ENCODE measurements at places on chromosomes 16 and 17.

DNA sequence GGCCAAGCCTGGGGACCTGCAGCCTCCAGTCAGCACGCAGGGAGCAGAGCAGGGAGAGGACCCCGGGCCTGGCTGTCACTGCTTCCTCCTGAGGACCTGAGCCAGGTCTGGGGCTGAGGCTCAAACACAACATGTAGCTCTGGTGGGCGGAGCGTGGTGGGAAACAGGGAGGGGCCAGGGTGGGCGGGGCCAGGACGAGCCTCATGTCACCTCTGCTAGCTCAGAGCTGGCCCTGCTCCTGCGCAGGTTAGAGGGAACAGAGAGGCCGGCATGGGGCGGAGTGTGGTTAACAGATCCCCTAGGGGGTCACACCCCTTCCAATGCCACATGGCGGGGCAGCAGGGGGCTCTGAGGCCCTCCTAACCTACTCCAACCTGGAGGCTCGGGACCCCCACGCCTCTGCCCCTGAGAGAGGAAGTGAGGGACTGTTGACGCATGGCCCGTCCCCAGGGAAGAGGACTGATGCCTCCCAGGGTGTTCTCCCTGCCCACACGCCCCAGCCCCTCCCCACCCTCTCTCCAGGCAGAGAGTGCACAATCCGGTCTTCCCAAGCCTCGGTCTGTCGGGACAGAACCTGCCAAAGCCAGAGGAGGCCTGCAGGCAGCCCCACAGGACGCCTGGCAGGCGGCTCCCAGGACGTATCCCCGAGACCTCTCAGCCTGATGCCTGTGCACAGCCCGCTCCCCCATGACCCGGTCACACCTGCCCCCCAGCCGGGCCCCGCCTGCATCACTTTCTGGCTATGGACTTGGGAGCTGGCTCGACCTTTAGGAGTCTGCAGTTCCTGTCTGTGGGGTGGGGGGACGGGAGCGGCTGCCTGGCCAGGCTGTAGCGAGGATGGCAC, 15.2 kb downstream of the PIEZO1 start:
- H3K4me3 ChIP-seq: peak overlapping the region; percentile 18
- H3K36me3 ChIP-seq: peaks cover 14% of the 10 kb centered on the region
- no peaks in the 10 kb centered on the region for H3K27me3 ChIP-seq
- peak; percentile 59 for DNase-seq
- H3K4me1 ChIP-seq: peaks cover 89% of the 10 kb centered on the region

DNA sequence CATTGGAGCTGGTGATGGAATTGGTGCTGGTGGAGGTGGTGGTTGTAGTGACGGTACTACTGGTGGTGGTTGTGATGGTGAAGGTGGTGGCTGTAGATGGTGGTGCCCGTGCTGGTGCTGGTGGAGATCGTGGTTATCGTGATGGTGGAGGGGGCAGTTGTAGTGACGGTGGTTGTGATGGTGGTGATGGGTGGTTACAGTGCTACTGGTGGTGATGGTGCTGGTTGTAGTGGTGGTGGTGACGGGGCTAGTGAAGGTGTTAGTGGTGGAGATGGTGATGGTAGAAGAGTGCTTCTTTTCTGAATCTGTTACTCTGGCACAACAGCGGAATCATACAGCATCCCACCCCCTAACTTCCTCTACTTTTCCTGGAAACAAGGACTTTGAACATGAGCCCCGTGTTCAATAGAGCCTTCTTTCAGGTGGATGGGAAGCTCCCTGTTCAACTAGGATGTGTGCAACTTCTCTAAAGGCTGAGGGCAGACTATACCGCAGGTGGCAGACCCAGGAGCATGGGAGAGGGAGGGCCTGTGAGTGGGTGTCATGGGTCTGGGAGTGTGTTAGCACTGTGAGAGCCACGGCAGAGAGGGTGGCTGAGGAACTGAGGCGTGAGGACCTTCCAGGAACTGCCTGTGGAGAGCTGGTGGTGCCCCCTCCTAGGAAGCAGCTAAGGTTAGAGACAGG, 8.2 kb downstream of the TBX21 start:
- DNase-seq: no peak
- peaks cover 2% of the 10 kb centered on the region for H3K4me1 ChIP-seq
- peaks cover 67% of the 10 kb centered on the region for H3K27me3 ChIP-seq
- no peaks in the 10 kb centered on the region for H3K36me3 ChIP-seq

- peaks cover 1% of the 10 kb centered on the region for H3K4me1 ChIP-seq
- H3K27ac ChIP-seq: no peak overlapping the region
These were observed 9.1 kb downstream of the CACNA1G start for GRCh38 chr17:50569592-50569991.

GRCh38 chr16:35565626-35566025, 2106.2 kb downstream of the TP53TG3F start:
- no peaks in the 10 kb centered on the region for H3K36me3 ChIP-seq
- no peaks in the 10 kb centered on the region for H3K4me1 ChIP-seq
- no peak overlapping the region for H3K27ac ChIP-seq
- no peaks in the 10 kb centered on the region for H3K27me3 ChIP-seq

DNA sequence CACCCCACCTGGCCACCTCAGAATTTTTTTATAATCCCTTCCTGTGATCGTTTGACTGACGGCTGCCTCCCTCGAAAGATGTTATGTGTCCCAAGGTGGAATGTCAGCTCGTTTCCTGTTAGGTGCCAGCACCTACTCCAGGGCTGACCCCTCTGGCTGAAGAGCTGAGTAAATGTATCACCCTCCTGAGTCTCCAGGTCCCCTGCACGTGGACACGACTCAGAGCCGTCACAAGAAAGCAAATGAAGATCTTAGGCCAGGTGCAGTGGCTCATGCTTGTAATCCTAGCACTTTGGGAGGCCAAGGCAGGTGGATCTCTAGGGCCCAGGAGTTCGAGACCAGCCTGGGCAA, 273.2 kb downstream of the C16orf95 start:
- no peak for DNase-seq
- H3K36me3 ChIP-seq: no peaks in the 10 kb centered on the region
- no peak overlapping the region for H3K4me3 ChIP-seq

DNA sequence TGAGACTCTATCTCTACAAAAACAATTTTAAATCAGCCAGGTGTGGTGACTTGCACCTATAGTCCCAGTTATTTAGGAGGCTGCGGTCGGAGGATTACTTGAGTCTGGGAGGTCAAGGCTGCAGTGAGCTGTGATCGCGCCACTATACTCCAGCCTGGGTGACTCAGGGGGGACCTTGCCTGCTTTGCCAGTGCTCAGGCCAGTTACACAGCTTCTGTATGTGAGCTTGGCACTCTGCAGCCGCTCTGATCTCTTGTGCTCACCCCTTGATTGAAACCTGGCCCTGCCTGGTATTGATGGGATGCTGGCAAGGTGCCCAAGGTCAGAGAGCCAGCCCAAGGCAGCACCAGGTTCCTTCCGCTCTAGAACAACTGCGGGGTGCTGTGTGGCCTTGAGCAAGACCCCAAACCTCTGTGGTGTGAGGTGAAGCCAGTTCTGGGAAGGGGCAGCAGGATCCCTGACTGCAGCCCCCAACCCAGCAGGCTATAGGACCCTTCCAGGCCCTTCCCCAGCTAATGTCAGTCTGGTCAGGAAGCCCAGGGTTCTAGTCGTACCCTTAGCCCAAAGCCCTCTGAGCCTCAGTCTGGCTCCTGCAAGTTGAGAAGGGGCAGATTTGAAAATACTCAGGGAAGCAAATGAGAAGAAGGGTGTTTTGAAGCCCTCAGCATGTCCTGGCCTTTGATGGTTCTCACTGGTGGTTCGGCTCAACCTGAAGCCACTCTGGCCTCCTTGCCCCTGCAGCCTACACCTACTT, 18.9 kb downstream of the MMP15 start:
- no peak overlapping the region for H3K4me3 ChIP-seq
- no peak for DNase-seq
- no peak overlapping the region for H3K27ac ChIP-seq

- H3K36me3 ChIP-seq: no peaks in the 10 kb centered on the region
- DNase-seq: no peak
- H3K27ac ChIP-seq: no peak overlapping the region
- no peaks in the 10 kb centered on the region for H3K27me3 ChIP-seq
- H3K4me1 ChIP-seq: no peaks in the 10 kb centered on the region
- no peak overlapping the region for H3K4me3 ChIP-seq
These were observed 281.7 kb upstream of the ZFHX3 start for GRCh38 chr16:73329358-73330286.

DNA sequence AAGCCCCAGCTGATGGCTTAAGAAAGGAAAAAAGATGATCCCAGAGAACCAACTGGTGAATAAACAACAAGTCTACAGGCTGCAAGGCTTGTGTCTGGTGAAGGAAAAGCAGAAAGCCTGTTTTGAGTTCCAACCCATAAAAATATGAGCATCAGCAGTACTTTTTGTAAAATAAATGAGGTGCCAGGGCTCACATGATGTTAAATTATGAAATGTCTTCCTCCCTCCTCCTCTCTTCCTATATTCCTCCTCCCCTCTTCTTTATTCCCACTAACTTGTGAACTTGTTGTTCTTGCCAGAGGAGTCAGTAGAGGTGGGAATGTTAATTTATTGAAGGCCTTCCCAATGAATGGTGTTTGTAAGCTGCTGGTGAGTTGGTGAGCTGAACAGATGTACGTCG, 212.2 kb upstream of the CDH11 start:
- no peaks in the 10 kb centered on the region for H3K4me1 ChIP-seq
- H3K4me3 ChIP-seq: no peak overlapping the region
- H3K27ac ChIP-seq: no peak overlapping the region
- H3K27me3 ChIP-seq: no peaks in the 10 kb centered on the region

DNA sequence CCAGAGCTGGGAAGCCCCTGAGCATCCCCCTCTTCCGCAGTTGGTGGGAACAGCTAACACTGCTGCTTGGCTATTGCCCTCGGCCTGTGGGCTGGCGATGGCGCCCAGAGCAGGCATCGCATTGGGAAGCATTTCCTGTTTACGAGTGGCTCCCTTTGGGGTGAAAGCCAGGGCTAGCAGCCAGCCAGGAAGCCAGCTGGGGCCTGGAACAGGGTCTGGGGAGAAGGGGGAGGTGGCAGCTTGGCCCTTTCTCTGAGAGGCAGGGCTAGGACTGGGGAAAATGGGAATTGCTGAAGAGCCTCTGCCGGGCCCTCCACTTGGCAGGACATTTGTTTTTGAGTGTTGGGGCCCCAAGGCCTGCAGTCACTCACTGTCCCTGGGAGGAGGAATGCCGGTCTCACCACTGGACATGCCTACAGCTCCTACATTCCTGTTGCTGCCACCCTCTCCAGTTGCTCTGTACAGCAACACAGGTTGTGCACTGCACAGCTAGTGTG, 2.4 kb upstream of the MTSS2 start:
- no peak overlapping the region for H3K4me3 ChIP-seq
- H3K4me1 ChIP-seq: peaks cover 65% of the 10 kb centered on the region
- peaks cover 20% of the 10 kb centered on the region for H3K36me3 ChIP-seq
- peak; percentile 80 for DNase-seq
- H3K27me3 ChIP-seq: no peaks in the 10 kb centered on the region

- no peaks in the 10 kb centered on the region for H3K27me3 ChIP-seq
- DNase-seq: peak; percentile 61
- peaks cover 30% of the 10 kb centered on the region for H3K4me1 ChIP-seq
- no peak overlapping the region for H3K4me3 ChIP-seq
These were observed 54.4 kb upstream of the LGALS9 start for GRCh38 chr17:27576477-27577083.

GRCh38 chr16:81814751-81815428, 35.8 kb downstream of the PLCG2 start:
- no peak overlapping the region for H3K4me3 ChIP-seq
- DNase-seq: no peak
- H3K4me1 ChIP-seq: no peaks in the 10 kb centered on the region
- no peak overlapping the region for H3K27ac ChIP-seq
- peaks cover 6% of the 10 kb centered on the region for H3K27me3 ChIP-seq

DNA sequence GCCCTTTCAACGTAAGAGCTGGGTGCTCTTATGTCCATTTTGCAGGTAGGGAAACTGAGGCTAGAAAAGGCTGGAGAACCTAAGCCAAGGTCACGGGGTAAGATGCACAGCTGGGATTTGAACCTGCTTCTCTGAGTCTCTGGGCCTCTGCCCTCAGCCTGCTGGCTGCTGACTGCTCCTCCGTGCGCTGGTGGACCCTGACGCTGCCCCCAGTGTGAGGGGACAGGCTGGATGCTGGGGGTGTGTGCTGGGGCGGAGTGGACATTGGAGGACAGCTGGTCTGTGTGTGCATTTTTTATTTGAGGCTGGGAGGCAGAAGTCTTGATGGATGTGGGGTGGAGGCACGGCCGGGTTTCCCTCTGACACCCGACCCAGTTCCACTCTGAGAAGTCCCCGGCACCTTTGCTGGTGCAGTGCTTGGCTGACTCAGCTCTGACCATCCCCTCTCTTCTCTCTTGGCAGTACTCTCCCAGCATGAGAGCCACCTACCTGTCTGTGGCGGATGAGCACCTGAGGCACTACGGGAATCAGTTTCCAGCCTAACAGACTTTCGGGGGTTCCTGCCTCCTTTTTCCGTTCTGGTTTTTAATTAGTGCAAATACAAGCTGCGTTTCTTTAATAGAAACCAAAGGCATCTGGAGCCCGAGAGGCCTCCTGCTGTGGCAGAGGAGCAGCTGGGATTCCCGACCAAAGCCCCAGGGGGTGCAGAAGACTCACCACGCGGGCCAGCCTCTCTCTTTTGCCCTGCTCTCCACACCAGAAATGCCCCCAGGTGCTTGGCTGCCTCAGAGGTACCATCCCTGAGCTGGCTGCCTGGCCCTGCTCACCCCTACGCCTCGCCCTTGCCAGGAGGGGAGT, 14.1 kb upstream of the DNAI2 start:
- peaks cover 4% of the 10 kb centered on the region for H3K4me1 ChIP-seq
- H3K36me3 ChIP-seq: no peaks in the 10 kb centered on the region
- no peak for DNase-seq
- H3K4me3 ChIP-seq: no peak overlapping the region
- no peak overlapping the region for H3K27ac ChIP-seq

- peaks cover 19% of the 10 kb centered on the region for H3K36me3 ChIP-seq
- DNase-seq: no peak
- H3K4me3 ChIP-seq: no peak overlapping the region
- H3K4me1 ChIP-seq: peaks cover 19% of the 10 kb centered on the region
These were observed 62.2 kb downstream of the NXN start for GRCh38 chr17:917391-917811.

GRCh38 chr17:14196377-14196997, 40.2 kb downstream of the CDRT15 start:
- no peak overlapping the region for H3K27ac ChIP-seq
- no peaks in the 10 kb centered on the region for H3K4me1 ChIP-seq
- peaks cover 3% of the 10 kb centered on the region for H3K36me3 ChIP-seq
- H3K27me3 ChIP-seq: no peaks in the 10 kb centered on the region
- no peak overlapping the region for H3K4me3 ChIP-seq

DNA sequence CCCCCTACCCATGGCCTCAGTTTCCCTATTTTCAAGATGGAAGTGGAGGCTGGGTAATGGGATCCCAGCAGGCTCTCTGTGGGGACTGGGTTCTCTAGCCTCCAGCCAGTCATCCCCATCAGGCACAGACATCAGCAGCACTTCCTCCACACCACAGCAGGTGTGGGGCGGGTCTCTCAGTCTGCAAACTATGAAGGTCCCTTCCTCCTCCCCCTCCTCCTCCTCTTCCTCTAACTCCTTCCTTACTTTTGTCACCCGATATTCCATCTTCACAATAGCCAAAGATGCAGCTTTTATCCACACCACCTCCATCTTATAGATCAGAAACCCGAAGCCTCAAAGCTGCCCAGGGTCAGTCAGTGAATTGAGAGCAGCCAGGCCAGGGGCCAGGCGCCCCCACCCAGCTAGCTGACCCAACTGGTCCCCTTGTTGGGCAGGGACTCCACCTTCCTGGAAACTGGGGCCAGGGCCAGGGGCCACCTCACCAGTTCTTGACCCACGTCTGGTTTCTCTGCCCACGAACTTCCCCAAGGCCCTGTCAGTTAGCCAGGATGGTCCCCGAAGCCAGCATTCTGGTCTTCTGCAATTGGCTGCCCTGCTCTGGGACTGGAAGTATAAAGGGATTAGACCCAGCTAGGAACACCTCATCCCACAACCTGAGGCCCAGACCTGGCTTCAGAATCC, 2.5 kb downstream of the FAM83G start:
- H3K27ac ChIP-seq: no peak overlapping the region
- DNase-seq: no peak
- no peaks in the 10 kb centered on the region for H3K27me3 ChIP-seq
- H3K36me3 ChIP-seq: peaks cover 5% of the 10 kb centered on the region
- H3K4me1 ChIP-seq: peaks cover 51% of the 10 kb centered on the region
